ENCODE measurements at places on chromosomes 3 and 15.
A peak's percentile ranks its signal among the peaks of the same experiment; 100 is the strongest.

DNA sequence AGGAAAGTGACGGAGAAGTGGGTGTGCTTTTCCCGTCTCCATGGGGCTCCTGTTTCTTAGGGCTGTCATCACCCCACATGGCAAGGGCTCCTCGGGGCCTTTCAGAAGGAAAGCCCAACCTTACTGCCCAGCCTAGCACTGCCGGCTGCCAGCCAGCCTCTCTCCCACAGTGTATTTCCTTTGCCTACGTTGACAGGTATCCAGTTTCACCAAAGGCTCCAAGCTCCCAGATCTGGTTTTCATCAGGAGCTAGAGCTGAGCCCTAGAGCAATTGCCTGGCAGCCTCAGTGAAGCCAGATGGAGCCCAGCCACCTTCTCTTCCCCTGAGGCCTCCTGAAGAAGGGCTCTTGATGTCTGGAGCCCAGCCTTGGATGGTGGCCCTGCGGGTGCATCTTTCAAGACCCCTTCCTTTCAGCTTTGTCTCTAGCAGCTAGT lies 20.2 kb downstream of the CRABP1 start:
- no peak for DNase-seq

GRCh38 chr3:102248981-102249705 lies 185.7 kb upstream of the ZPLD1 start:
- DNase-seq = no peak

DNA sequence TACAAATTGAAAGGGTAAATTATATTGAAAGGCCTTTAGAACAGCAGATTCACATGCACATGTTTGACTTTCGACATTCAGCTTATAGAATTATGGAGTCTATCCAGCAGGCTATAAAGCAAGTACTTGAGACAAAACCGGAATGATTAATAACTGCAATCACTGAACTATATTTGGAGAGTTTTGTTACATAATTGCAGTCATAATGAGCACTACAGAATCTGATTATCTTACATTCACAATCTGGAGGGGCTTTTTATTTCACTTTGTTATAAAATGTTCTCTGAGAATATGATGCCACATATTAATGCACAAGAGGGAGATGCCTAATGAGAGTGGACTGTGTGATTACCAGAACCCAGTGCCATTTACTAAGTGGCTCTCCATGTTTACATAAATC lies 64.3 kb downstream of the NSUN3 start:
- DNase-seq = no peak

GRCh38 chr3:113287803-113288648 lies 76.7 kb downstream of the BOC start:
- peak; percentile 21 for DNase-seq

DNA sequence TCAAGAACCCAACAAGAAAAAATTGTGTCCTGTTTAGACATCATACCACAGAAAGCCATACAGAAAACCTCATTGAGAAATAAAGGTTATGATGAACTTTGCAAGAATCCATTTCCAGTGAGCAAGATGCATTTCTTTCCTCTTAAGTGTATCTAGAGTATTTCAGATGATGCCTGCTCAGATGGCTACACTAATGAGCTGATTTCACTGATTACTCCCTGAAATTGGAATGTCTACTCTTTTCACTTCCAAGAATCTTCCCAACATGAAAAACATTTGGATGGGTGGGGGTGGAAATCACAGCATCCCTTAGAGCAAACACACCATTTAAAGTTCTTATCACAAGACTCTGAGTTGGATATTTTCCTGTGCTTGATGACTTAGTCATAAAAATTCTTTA lies 41.4 kb upstream of the IL12A start:
- DNase-seq = no peak

DNA sequence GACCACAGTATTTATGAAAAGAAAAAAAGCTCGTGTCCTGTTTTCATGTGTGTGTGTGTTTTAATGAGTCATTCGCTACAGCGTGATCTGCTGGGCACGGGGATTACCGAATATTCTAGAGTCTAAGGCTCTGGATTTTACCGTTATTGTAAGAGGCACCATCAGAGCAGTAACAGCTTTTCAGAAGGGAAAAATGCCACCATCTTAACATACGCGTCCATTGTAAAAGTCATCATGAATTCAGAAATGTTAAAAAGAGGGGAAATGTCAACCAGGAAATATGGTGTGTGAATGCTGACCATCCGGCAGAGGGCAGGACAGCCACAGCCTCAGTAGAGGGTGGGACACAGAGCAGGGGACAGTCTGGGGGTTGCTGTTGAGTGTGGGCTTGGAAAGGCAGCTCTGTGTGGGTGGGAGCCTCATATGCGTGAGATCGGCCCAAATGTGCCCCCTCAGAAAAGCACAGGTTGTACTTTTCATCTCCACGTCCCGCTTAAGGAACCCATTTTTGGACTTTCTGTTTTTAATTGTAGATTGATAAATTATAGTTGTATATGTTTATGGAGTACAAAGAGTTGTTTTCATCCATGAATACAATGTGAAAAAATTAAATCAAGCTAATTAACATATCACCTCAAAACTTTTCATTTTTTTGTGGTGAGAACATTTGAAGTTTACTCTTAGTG lies 69.6 kb downstream of the ASB7 start:
- DNase-seq = no peak

- DNase-seq = no peak
Measured at GRCh38 chr15:39275066-39275465, 305.8 kb upstream of the THBS1 start.

- DNase-seq = no peak
Measured at GRCh38 chr3:144502402-144502801, 530.8 kb downstream of the DIPK2A start.

DNA sequence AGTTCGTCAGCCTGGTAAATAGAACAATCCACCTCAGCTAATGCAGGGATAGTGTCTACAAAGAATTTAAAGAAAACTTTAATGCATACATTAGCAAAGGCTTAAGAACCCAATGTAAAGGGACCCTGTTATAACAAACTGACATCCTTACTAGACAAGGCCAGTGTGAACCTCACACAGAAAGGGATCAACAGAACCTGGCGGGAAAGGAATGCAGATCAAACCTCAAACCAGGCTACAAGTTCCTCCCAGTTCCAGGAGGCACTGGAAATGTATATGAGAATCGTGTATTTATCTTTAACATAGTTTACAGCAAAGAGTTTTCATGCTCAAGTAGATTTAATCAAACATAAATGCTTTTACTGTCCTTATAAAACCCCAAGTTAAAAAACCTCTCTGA lies 37.6 kb upstream of the ATP11B start:
- DNase-seq = no peak

DNA sequence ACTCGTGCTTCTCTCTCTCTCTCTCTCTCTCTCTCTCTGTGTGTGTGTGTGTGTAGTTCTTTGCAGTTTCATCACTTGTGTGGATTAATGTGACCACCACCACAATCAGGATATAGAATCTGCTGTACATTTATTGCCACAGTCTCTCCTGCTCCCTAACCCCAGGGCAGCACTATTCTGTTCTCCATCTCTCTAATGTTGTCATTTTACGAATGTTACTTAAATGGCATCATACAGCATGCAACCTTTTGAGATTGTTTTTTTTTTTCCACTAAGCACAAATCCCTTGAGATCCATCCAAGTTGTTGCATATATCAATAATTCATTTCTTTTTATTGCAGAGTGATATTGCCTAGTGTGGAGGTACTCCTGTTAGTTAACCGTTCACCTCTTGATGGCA lies 26.9 kb downstream of the SLCO3A1 start:
- no peak for DNase-seq

DNA sequence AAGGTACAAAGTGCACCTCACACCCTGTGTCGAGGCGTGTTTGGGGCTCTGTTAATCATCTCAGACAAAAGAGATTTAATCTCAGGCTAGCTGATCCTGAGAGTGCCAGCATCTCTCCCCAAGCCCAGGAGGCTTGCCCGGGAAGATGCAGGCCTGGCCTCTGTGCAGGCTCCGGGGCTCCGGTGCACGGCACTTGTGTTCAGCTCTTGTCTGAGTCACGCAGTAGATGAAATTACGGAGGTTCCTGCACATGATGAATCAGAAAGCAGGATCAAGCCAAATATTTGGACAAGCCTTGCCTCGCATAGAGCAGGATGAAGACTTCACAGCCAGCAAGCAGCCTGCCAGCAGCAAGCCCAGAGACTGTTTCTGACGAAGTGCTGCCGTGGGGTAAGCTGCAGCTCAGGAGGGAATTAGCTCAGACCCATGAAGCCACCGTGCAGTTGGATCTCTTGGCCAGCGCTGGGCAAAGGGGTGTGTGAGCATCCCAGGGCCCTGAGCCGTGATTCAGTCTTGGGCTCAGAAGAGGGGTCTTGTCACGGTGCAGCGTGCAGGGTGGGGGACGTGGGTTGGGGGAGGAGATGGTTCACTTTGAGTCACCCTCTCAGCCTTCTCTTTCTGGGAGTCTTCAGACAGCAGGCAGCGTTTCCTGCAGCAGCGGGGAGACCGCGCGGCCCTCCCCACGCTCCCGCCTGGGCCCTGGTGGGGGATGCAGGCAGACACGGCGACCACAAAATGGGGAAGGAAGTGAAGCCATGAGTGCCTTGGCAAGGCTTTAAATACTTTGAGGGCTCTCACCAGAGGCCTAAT lies 89.2 kb upstream of the MEF2A start:
- peak; percentile 39 for DNase-seq

- no peak for DNase-seq
Measured at GRCh38 chr3:170410428-170411029, 8.1 kb upstream of the CLDN11 start.

- no peak for DNase-seq
Measured at GRCh38 chr3:157083824-157084223, 76.1 kb downstream of the CCNL1 start.

GRCh38 chr3:181753391-181753790 lies 41.7 kb downstream of the SOX2 start:
- DNase-seq = no peak

DNA sequence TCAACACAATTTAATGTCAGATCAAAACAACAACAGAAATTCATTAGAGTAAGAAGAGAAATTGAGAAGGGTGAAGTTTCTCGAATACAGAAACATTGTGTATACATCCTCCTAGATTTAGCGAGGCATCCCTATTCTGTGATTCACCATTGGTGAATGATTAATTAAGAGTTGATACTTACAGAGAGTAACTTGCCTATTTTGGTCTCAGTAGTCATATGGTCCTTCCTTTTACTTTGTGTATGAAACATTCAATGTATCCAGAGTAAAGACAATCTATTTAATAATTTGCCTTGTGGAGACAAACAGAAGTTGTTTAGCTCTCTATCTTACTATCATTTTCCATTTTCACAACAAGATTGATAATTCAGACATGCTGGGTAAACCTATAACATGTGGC lies 432.0 kb downstream of the ZPLD1 start:
- no peak for DNase-seq

DNA sequence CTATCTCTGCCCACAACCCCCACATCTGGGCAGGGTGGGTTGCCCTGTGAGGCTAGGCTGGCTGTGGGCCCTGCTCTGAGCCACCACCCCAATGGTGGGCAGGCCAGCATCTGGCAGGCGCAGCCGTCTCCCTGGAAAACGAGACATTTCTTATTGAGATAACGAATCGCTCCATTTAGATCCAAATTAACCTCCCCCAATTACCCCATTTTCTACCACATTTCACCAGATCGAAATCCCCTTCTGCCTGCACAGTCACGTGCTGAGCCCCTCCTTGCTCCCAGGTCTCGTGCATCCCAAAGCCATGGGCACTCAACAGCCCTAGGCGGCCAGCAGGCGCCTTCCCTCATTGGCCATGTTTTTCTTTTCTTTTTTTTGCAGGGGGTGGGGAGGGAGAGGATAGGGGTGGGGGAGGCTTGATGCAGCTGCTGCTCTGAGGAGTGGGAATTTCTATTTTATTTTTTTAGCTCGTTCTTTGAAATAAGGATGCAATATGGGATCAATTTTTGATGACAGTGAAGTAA lies 53.0 kb upstream of the TMEM115 start:
- DNase-seq = no peak

GRCh38 chr3:156341332-156341731 lies 213.6 kb downstream of the SSR3 start:
- no peak for DNase-seq

DNA sequence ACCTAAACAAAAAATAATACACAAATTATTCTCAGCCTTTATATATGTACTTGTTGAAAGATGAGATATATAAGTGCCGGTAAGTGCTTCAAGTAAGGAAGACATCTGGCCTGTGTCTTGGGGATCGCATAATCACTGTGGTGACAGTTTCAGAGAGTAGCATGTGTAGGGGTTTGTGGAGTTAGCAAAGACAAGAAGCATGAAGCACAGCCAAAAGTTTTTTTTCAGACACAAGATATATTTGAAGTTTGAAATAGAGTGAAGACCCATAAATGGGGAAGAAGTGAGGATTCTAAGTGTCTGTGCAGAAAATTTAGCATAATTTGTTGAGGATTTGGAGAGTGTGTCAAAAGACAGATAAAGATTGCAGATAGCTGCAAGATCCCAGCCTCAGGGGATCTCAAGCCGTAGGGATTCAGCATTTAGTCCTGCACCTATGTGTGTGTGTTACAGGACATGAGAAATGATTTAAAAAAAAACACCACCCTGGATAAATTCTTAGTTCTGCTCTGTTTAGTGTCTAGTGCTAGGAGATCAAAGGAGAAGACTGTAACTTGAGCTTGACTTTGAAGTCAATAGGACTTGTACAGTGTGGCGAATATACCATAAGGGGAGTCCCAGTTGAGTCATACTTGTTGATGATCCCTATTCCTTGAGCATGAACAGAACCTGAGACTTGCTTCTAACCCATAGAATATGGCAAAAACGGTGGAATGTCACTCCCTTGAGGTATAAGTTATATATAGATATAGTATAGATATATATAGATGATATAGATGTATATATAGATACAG lies 123.9 kb upstream of the GRM7 start:
- DNase-seq = no peak

GRCh38 chr3:134300520-134300919 lies 49.9 kb upstream of the RYK start:
- no peak for DNase-seq

GRCh38 chr15:74294010-74294409 lies 57.9 kb downstream of the CCDC33 start:
- DNase-seq = no peak

DNA sequence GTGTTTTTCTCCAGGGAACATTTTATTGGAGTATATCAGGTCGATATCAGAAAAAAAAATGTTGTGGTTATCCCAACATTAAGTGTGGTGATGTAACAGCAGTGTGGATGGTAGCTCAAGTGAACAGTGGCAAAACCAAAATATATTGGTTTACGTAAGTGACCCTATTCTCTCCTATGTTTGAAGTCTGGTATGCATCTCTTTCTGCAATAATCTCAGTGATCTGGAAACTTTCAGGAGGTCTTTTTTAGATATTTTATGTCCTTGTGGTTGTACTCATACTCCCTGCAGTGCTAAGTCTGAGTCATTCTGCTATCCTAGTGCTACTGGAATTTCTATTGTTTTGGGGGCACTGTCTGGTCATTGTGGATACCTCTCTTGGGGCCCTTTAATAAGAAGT lies 137.9 kb downstream of the SNRPN start:
- DNase-seq = no peak

- no peak for DNase-seq
Measured at GRCh38 chr3:54038391-54038790, 84.0 kb upstream of the CACNA2D3 start.

All from CD4-positive, alpha-beta T cell (primary cell).